ENCODE measurements at places on chromosomes 16 and 17. TPM values are rescaled to one million over a fixed set of nuclear protein-coding genes. Genes with fewer than 3 reads are reported as not detected.

DNA sequence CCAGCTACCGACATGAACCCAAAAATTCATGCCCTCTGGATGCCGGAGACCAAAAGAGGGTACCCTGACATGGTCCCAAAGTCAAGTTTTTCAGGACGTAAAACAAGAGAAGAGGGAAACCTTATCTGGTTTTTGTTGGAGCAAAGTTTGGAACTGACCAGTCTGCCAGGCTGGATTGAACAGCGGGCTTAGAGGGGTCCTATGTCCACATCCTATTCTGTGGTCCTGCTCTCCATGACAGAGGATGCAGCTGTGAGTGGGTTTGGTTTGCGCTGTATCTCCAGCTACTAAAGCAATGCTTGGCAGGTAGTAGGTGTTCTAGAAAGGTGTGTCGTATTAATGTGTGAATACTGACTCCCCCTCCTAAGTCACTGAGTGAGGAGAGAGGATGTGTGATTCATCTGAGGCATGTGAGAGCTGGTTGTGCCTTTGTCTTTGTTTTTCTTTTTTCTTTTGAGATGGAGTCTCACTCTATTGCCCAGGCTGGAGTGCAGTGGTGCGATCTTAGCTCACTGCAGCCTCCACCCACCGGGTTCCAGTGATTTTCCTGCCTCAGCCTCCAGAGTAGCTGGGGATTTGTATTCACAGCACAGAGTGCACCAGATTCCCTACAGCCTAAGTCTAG, 31.0 kb downstream of the PMM2 start:
- DNase-seq, result no peak

DNA sequence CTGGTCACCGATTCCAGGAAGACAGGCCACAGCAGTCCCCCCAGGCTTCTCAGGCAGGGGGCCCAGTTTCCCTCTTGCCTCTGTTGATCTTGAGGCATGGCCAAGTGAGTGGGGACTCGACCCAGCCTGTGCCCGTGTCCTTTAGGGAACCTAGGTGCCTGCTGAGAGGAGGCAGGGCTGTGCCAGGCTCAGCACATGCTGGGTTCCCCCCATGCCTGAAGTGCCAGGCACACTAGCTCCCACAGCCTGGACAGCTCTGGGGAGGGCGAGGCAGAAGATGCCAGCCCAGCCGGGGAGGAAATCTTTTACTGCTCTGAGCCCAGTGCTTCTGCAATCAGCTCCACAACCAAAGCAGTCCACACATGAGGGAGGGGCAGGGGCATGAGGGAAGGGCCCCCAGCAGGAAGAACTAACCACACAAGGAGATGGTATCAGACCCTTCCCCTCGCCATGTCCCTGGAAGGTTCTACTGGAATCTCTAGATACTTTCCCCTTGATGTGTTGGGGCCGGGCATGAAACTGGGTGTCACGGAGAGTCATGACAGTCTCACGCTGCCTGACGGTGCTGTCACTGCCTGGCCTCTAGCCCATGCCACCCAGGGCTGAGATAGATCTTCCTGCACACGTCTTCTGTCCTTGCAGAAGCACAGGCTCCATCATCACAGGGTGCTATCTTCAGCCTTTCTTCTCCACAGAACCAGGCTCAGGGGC, 25.5 kb downstream of the MYO18A start:
- no peak for DNase-seq

GRCh38 chr17:59890720-59891119, 2.0 kb downstream of the TUBD1 start:
- no peak for DNase-seq

DNA sequence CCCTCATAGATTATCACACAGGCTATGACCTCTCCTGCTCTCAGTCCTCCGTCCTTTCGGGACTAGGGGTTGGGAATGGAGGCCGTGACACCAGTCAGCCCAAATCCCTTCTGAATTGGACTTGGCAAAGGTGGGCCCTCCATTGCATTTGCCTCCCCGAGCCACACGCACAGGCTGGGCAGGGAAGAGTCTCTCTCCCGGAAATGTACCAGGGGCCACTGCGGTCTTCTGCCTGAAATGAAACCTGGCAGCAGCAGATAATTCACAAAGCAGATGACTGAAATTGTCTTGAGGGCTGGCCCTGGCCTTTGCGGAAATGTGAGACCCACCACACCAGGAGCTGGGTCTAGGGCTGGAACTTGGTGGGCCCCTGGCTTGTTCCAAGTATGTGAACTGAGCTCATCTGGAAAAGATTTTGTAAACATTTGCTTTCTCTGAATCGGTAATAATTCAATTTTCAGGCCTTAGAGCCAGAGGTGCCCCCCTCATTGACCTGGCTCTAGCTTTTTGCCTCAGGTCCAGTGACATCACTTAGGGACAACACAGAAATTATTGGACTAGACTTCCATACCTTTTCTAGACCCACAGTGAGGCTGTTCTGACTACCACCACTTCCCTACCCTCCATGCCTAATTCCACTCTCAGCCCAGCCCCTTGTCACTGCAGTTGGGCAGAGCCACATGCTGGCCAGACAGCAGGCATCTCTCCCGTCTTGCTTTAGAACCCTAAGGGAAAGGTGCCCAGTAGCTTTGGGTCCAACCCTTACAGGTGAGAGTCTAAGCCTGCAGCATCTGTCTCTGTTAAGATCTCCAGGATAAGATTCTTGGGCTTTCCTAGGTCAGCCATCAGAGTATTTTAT, 75.2 kb downstream of the CCDC182 start:
- DNase-seq, result no peak

DNA sequence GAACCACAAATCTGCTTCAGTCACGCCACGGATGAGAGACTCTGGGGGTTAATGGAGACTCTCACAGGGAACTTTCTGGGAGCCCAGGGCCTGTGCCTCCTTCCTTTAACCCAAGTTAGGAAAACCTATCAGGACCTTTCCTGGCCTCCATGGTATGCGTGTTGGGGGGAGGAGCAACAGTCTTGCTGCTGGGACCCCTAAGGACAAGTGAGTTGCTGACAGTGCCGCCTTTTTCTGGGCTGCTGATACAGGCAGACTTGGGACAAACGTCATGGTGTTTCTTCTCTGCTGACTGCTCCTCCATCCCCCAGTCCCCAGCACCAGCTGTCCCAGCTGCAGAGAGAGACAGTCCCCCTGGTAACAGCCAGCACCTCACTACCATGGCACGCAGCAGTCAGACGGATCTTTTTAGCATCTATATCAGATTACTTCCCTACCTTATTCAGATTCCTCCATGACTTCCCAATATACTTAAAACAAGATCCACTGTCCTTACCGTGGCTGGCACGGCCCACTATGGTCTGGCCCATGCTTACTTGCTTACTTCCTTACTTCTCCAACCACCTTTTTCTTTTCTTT, 6.5 kb downstream of the DPEP2NB start:
- DNase-seq, result peak; percentile 28

DNA sequence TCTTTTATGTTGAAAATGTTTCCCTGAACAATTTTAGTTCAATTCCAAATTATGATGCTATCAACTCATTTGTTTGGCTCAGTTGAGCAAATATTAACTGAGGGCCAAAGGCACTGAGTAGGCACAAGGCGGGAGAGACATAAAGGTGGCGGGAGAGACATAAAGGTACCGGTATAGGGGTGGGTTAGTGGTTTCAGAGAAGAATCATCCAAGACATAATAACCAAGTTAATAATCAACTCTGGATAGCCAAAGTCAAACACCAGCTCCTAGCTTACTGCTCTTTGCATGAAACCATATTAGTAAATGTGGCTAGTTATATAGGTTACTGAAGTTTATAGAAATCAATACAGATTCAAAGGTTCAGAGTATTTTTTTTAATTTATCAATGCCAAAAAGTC, 91.7 kb downstream of the RPGRIP1L start:
- DNase-seq, result no peak

DNA sequence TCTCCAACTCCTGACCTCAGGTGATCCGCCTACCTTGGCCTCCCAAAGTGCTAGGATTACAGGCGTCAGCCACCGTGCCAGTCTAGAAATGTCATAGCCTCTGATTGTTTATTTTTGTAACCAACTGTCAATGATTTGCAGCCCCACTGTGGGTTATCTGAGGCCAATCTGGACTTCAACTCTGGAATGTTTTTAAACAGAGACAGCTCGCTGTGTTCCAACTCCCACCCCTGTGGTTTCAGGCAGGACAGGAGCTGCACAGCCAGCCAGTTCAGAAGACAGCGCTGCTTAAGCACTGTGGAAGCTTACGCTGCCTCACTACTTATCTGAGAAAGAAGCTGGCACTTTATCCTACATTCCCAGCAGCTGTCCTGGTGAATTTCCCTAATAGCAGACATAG, 19.5 kb downstream of the MRM3 start:
- no peak for DNase-seq

DNA sequence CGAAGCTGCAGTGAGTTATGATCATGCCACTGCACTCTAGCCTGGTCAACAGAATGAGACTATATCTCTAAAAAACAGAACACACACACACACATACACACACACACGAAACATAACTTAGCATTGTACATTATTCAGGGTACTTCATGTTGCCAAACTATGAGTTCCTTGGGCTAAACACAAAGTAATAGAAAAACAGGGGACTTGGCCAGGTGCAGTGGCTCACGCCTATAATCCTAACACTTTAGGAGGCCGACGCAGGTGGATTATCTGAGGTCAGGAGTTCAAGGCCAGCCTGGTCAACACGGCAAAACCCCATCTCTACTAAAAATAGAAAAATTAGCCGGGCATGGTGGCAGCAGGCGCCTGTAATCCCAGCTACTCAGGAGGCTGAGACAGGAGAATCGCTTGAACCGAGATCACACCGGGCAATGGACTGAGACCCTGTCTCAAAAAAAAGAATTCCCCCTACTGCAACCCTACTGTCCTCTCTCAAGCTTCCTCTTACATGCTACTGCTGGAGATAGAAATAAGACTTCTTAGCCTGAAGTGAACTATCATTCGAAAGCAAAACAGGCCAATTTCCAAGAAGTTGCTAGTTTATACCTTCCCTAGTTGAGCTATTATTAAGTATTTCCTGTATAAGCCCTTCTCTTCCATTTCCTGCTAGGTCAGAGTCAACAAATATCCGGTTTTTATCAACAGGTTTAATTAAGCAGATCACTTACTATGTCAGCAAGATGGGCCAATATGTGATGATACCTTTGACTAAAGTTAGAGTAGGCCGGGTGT, 7.2 kb downstream of the LSM12 start:
- DNase-seq, result no peak

GRCh38 chr17:1834380-1835149, 4.8 kb downstream of the RPA1 start:
- DNase-seq, result no peak

GRCh38 chr17:2694381-2695242, 17.0 kb downstream of the CLUH start:
- DNase-seq, result no peak

TMEM132E gene
- total RNA-seq, result 0.82 TPM

LDHD gene
- total RNA-seq, result 16.8 TPM

TLCD2 gene
- total RNA-seq, result 4.3 TPM

GRCh38 chr16:988471-989353, 7.1 kb downstream of the SOX8 start:
- peak; percentile 67 for DNase-seq
